ENCODE measurements at places on chromosomes 1 and 21. TPM values are rescaled to one million over a fixed set of nuclear protein-coding genes. Genes with fewer than 3 reads are reported as not detected.
A peak's percentile ranks its signal among the peaks of the same experiment; 100 is the strongest.

GRCh38 chr1:32336591-32336932 is 529 bp upstream of the MARCKSL1 start:
- H3K4me3 ChIP-seq, result no peak overlapping the region
- H3K36me3 ChIP-seq, result peaks cover 17% of the 10 kb centered on the region
- H3K4me1 ChIP-seq, result peaks cover 52% of the 10 kb centered on the region
- no peak overlapping the region for H3K27ac ChIP-seq
- no peaks in the 10 kb centered on the region for H3K27me3 ChIP-seq

DNA sequence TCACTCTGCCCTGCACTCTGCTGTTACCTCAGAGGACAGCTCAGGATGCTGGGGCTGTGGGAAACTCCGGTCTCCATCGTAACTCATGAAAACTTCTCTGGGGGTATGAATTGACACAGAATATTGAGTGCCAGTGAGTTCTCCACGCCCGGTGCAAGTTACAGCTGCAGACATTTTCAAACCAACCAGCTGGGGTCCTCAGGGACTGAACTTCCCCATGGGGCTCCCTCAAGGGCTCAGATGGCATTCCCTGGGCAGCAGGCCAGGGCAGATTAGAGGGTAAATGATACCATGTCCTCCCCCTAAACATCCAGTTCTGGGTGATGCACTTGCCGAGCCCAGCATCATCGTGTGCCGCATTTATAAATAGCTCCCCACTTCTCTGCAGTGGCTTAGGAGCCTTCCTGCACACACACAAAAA is 27.8 kb upstream of the CCSAP start:
- H3K27ac ChIP-seq, result no peak overlapping the region
- no peaks in the 10 kb centered on the region for H3K36me3 ChIP-seq
- H3K4me1 ChIP-seq, result no peaks in the 10 kb centered on the region
- H3K27me3 ChIP-seq, result peaks cover 6% of the 10 kb centered on the region

DNA sequence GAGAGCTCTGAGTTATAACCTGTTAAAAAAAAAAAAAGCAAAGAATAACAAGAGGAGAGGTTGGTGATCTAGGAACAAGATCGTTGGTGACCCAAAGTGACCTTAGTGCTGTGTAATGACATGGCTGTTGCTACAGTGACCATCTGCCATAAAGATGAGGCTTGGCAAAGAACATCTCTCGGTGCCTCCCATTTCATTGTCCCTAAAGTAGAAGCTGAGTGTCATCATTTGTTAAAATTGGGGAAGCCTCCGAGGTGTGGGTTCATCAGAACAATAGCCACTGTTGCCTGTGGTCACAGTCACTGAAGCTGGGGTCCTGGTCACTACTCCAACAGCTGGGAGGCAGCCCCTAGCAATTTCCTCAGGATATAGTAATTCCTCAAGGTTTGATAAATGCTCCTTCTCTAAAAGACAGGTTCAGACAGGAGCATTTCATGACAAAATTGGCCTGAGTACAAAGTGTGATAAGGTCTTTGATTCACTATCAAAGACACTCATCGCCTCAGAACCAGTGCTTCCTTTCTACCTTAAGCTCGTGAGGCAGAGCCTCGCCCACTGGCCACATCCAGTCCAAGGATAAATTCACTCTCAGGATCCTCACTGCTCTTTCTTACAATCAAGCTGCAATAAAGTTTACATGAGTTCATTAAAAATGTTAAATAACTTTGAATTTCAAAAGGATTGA is 81.9 kb upstream of the RGS2 start:
- no peaks in the 10 kb centered on the region for H3K36me3 ChIP-seq
- DNase-seq, result no peak
- H3K27me3 ChIP-seq, result peaks cover 9% of the 10 kb centered on the region
- no peaks in the 10 kb centered on the region for H3K4me1 ChIP-seq
- no peak overlapping the region for H3K4me3 ChIP-seq

DNA sequence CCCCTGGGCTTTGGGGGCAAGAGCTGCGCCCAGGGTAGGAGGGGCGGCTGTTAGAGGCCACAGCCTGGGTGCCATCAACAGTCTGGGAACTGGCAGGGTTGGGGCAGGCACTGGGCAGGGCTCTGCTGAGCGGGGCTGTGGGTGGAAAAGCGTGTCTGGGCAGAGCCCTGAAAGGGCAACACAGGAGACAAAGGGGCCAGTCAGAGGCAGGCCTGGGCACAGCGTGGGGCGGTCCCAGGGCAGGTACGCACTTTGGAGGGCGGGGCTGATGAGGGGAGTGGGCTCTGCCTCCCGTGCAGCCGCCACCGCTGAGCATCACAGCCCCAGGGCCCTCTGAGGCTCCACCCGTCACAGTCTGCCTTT is 13.9 kb downstream of the CELSR2 start:
- no peaks in the 10 kb centered on the region for H3K27me3 ChIP-seq
- H3K36me3 ChIP-seq, result peaks cover 2% of the 10 kb centered on the region
- H3K4me3 ChIP-seq, result no peak overlapping the region
- H3K4me1 ChIP-seq, result no peaks in the 10 kb centered on the region

GRCh38 chr21:19785941-19786340 is 1212.3 kb upstream of the NCAM2 start:
- no peak overlapping the region for H3K4me3 ChIP-seq
- DNase-seq, result no peak
- H3K4me1 ChIP-seq, result no peaks in the 10 kb centered on the region
- no peaks in the 10 kb centered on the region for H3K27me3 ChIP-seq

GRCh38 chr1:230186003-230186863 is 119.2 kb downstream of the GALNT2 start:
- no peaks in the 10 kb centered on the region for H3K27me3 ChIP-seq
- H3K4me3 ChIP-seq, result no peak overlapping the region
- DNase-seq, result peak; percentile 56
- peaks cover 56% of the 10 kb centered on the region for H3K4me1 ChIP-seq
- H3K36me3 ChIP-seq, result peaks cover 42% of the 10 kb centered on the region

- peak; percentile 27 for DNase-seq
- H3K4me1 ChIP-seq, result peaks cover 54% of the 10 kb centered on the region
- H3K36me3 ChIP-seq, result peaks cover 9% of the 10 kb centered on the region
Observed at GRCh38 chr1:209675565-209676154, 448 bp downstream of the G0S2 start.

DNA sequence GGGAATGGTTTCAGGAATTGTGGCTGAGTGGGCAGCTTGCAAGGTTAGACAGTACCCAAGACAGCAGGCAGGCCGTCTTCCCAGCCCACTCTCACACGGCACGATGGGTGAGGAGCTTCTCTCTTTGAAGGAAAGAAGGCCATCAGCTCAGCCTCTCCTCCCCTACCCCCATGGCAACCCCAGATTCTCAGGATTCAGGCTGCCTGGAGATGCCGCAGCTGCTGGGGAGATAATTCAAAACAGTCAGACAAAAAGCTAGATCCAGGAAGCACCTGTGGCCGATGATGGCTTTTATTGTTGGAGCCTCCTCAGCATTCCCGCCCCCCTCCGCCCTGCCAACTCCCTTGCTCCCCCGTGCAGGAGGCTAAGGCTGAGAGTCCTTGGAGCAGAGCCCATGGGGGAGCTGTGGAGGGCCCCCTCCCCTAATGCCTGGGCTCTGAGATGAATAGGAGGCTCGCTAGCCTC is 220.5 kb downstream of the TRABD2B start:
- no peak overlapping the region for H3K27ac ChIP-seq
- H3K4me1 ChIP-seq, result no peaks in the 10 kb centered on the region
- no peak overlapping the region for H3K4me3 ChIP-seq
- no peaks in the 10 kb centered on the region for H3K36me3 ChIP-seq
- H3K27me3 ChIP-seq, result no peaks in the 10 kb centered on the region
- DNase-seq, result no peak

DNA sequence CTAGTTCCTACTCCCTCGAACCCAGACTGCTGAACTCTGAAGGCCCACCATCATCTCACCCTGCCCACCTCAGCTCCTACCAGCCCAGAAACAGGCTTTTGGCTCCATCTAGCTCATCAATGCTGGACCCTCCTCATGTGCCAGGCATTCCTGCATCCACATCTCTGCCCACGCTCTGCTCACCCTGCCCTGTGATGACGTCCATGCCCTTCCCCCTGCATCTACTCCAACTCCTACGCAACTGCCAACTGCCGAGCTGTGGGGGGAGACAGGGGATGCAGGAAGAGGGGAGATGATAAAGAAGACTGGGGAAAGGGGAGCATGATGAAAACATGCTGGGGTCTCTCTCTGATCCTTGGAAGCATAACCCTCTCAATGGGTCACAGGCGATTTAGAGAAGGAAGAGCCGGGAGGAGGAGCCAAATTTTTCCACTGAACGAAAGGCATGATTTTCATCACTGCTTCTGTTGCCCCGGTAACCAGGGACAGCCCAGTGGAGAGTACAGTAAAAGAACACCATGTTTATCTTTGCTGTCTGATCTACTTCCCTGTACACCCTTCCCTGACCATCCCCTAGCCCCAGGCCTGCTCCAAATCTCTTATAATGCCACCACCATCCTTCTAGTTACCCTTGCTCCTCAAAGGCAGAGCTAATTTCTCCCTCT is 44.3 kb downstream of the CD34 start:
- H3K4me1 ChIP-seq, result peaks cover 85% of the 10 kb centered on the region
- peak; percentile 69 for DNase-seq
- H3K36me3 ChIP-seq, result peaks cover 49% of the 10 kb centered on the region
- H3K27me3 ChIP-seq, result no peaks in the 10 kb centered on the region
- peak overlapping the region; percentile 90 for H3K4me3 ChIP-seq

DNA sequence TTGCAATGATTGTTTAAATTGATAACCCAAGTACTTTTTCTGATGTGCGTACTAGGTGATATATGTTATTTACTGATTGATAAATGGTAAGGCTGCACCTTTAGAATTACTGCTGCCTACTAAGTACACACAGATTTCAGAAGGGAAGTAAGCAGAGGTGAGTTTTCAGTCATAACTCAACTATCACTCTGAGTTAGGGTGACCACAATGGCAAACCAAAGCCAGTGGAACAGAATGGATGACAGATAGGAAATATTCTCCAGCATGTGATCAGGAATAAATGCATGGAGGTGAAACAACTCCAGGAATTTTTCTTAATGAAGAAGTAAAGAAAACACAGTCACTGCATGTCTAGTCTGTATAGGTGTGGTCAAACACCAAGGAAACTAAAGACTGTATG is 7.5 kb upstream of the KCNJ15 start:
- H3K27ac ChIP-seq, result no peak overlapping the region
- H3K4me1 ChIP-seq, result peaks cover 26% of the 10 kb centered on the region
- peak; percentile 23 for DNase-seq
- peaks cover 15% of the 10 kb centered on the region for H3K27me3 ChIP-seq

DNA sequence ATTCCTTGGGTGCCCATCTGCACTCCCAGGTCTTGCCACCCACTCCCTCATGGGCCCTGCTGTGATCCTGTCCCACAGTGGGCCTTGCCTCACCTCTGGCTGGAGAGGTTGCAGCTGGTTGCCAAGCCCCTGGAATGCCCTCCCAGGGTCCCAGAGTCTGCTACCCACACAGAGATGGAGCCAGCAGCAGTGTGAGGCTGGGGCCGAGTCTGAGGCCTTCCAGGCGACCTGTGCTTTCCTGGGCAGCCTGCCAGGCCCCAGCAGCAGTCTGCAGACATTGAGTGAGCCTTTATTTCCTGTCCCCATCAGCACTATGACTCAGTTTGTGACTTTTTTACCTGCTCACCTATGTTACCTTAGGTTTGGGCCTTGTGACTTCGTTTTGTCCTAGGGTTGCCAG is 25.0 kb upstream of the TSPAN2 start:
- peak; percentile 19 for DNase-seq
- no peaks in the 10 kb centered on the region for H3K36me3 ChIP-seq
- no peak overlapping the region for H3K4me3 ChIP-seq
- H3K27me3 ChIP-seq, result peaks cover 2% of the 10 kb centered on the region
- H3K27ac ChIP-seq, result no peak overlapping the region
- peaks cover 4% of the 10 kb centered on the region for H3K4me1 ChIP-seq

GRCh38 chr1:105779727-105780126 is 1276.7 kb upstream of the PRMT6 start:
- H3K27me3 ChIP-seq, result no peaks in the 10 kb centered on the region
- no peaks in the 10 kb centered on the region for H3K4me1 ChIP-seq
- no peak overlapping the region for H3K4me3 ChIP-seq
- no peak for DNase-seq
- no peak overlapping the region for H3K27ac ChIP-seq

GRCh38 chr1:102588536-102588935 is 519.8 kb downstream of the COL11A1 start:
- no peaks in the 10 kb centered on the region for H3K27me3 ChIP-seq
- no peaks in the 10 kb centered on the region for H3K36me3 ChIP-seq
- no peak overlapping the region for H3K27ac ChIP-seq
- no peaks in the 10 kb centered on the region for H3K4me1 ChIP-seq
- no peak for DNase-seq

GRCh38 chr1:176111835-176112234 is 95.3 kb downstream of the COP1 start:
- H3K36me3 ChIP-seq, result peaks cover 71% of the 10 kb centered on the region
- H3K4me3 ChIP-seq, result no peak overlapping the region
- no peaks in the 10 kb centered on the region for H3K27me3 ChIP-seq
- H3K27ac ChIP-seq, result no peak overlapping the region
- peaks cover 9% of the 10 kb centered on the region for H3K4me1 ChIP-seq

- H3K27ac ChIP-seq, result no peak overlapping the region
- H3K36me3 ChIP-seq, result peaks cover 4% of the 10 kb centered on the region
- H3K27me3 ChIP-seq, result no peaks in the 10 kb centered on the region
- DNase-seq, result no peak
Observed at GRCh38 chr1:62800281-62800680, 16.3 kb downstream of the ATG4C start.

GRCh38 chr1:68013351-68013750 is 37.1 kb downstream of the DIRAS3 start:
- no peak overlapping the region for H3K27ac ChIP-seq
- H3K36me3 ChIP-seq, result no peaks in the 10 kb centered on the region
- no peaks in the 10 kb centered on the region for H3K4me1 ChIP-seq
- H3K27me3 ChIP-seq, result peaks cover 3% of the 10 kb centered on the region
- no peak for DNase-seq

GRCh38 chr1:7473223-7474142 is 297.6 kb upstream of the VAMP3 start:
- DNase-seq, result no peak
- no peak overlapping the region for H3K4me3 ChIP-seq
- H3K27ac ChIP-seq, result no peak overlapping the region
- H3K36me3 ChIP-seq, result no peaks in the 10 kb centered on the region
- no peaks in the 10 kb centered on the region for H3K27me3 ChIP-seq

DNA sequence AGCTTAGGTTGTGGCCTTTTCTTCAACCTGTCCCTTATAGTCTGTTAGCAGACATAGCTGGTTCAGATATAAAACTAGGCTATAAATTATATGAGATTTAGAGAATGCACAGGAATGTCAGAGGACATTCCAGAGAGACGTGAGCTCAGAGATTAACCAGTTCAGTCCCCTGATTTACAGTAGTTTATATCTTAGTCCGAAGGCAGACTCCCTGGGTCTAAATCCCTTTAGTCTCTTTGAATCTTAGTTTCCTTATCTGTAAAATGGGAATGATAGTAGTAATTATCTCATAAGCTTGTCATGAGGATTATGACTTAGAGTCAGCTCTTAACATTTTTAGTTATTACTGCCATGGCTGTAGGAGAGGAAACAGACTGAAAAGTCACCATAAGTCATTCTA is 45.5 kb upstream of the PLXNA2 start:
- H3K4me3 ChIP-seq, result no peak overlapping the region
- no peak overlapping the region for H3K27ac ChIP-seq
- no peak for DNase-seq

- H3K4me1 ChIP-seq, result peaks cover 82% of the 10 kb centered on the region
- H3K36me3 ChIP-seq, result peaks cover 10% of the 10 kb centered on the region
Observed at GRCh38 chr1:19424651-19425570, 60.4 kb downstream of the CAPZB start.

The BTBD8 gene
- total RNA-seq, result 2.4 TPM

The ADAMTS1 gene
- not detected for total RNA-seq

The KCNA3 gene
- 20.0 TPM for total RNA-seq

All from activated CD4-positive, alpha-beta T cell treated with anti-CD3 and anti-CD28 coated beads for 36 hours (primary cell).